ENCODE measurements at places on chromosomes 13 and 19. TPM values are rescaled to one million over a fixed set of nuclear protein-coding genes. Genes with fewer than 3 reads are reported as not detected.
A peak's percentile ranks its signal among the peaks of the same experiment; 100 is the strongest.

- DNase-seq: no peak
- H3K27ac ChIP-seq: no peak overlapping the region
- H3K4me3 ChIP-seq: no peak overlapping the region
- no peaks in the 10 kb centered on the region for H3K27me3 ChIP-seq
- no peaks in the 10 kb centered on the region for H3K4me1 ChIP-seq
- no peaks in the 10 kb centered on the region for H3K36me3 ChIP-seq
Measured at GRCh38 chr13:43773602-43774001, 13.2 kb downstream of the ENOX1 start.

Gene THAP8
- 4.0 TPM for total RNA-seq

DNA sequence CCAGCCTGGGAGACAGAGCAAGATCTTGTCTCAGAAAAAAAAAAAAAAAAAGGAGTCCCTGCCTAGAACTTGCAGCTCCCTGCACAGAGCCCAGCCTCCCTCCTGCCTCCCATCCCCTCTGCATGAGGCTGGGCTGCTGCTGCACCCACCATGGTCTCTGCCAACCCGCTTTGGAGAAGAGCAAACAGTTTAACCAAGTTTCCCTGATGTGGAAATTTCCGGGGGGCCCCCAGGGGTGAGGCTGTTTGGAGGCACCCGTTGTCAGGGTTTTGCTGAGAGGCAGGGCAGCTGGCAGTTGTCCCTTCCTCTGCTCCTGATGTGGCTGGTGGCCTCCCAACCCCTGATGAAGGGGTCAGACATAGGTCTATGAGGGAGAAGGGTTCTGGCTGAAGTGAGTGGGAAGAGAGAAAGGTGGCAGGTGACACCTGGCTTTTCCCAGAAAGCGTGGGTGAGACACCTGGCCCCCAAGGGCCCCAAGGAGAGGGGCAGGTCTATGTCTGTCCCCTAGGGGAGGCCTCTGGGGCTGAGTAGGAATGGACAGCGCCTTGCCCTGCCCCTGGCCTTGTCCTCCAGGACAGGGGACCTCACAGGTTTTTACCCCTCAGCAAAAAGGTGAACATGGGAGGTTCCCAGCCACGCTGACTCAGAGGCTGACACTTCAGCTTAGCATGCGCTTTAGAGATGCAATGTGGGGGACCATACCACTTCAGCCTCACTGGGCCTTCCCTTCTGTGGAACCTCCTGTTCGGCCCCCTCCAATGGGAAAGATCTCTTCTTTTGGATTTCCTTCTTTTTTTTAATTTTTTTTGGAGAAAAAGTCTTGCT lies 5.5 kb downstream of the LRP3 start:
- H3K4me3 ChIP-seq: no peak overlapping the region
- H3K36me3 ChIP-seq: no peaks in the 10 kb centered on the region
- no peaks in the 10 kb centered on the region for H3K4me1 ChIP-seq
- no peaks in the 10 kb centered on the region for H3K27me3 ChIP-seq

DNA sequence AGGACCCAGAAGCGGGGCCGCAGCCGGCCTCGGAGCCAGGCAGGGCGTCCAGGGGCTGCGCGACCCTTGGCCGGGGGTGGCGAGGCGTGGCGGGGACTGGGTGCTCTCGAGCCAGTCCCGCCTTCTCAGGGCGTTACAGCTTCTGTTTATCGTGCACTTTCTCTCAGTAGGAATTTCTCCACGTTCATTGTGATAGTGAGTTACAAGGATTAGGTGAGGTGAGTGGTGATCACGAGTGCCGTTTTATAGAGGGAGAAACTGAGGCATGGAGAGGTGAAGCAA lies 600 bp downstream of the AP1M1 start:
- peak overlapping the region; percentile 93 for H3K4me3 ChIP-seq
- no peak for DNase-seq
- peaks cover 55% of the 10 kb centered on the region for H3K4me1 ChIP-seq
- H3K27ac ChIP-seq: peak overlapping the region; percentile 76

DNA sequence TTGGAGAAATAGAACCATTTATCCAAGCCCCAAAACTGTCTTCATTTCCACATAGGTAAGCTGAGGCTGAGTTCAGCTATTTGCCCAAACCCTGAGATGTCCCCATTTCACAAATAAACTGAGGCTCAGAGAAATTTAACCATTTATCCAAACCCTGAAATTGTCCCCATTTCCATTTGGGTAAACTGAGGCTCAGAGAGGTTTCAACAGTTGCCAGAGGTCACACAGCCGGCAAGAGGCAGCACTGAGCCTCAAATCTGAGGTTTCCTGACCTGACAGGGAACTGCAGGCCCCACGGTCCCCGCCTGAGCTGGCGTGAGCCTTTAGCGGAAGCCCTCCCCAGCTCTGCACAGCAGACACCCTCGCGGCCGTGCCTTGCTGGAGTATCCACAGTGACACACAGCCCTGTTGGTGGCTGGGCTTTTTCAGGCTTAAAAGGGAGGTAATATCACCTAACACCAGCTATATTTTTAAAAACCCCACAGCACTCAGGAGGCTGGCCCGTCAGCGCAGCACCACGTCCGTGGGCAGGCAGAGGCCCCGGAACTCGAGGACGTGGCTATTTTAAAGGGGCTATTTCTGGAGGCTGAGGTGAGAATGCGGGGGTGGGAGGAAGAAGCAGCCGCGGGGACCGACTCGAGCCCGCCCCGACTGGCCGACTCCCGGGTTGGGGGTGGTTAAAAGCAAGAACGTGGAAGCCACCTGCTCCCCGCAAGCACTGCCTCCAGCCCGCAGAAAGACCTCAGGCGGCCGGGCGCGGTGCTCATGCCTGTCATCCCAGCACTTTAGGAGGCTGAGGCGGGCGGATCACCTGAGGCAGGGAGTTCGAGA lies 18.5 kb downstream of the PTPRS start:
- H3K4me3 ChIP-seq: no peak overlapping the region
- H3K27me3 ChIP-seq: no peaks in the 10 kb centered on the region
- no peak for DNase-seq
- H3K27ac ChIP-seq: no peak overlapping the region
- H3K4me1 ChIP-seq: no peaks in the 10 kb centered on the region

Gene VSIG10L
- 4.4 TPM for total RNA-seq

GRCh38 chr19:4977299-4978174 lies 8.6 kb downstream of the KDM4B start:
- no peak overlapping the region for H3K4me3 ChIP-seq
- H3K4me1 ChIP-seq: peaks cover 8% of the 10 kb centered on the region
- no peaks in the 10 kb centered on the region for H3K36me3 ChIP-seq
- H3K27ac ChIP-seq: peak overlapping the region; percentile 50
- no peaks in the 10 kb centered on the region for H3K27me3 ChIP-seq

DNA sequence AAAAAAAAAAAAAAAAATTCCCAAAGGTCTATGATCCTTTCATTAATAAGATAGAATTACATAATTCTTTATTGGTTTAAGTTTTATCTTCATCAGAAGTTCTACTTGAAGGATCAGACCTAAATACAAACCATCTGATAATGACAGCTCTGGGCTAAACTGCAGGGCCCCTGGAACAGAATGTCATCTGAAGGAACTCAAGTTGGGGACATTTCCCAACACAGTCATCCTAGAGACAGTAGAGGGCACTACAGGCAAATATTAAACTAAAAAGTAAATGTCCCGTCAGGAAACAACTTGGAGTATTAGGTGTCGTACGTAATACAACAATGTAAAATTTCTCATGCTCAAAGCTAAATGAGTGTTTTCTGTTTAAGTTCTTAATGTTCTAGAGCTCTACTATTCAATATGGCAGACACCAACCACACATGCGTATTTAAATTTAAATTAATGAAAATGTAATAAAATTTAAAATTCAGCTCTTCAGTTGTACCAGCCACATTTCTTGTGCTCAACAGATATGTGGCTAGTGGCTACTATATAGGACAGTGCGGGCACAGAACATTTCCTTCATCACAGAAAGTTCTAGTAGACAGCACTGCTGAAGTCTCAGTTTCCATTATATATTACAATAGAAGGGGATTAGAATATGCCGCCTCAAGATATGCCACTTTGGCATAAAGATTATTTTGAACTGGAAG lies 21.8 kb upstream of the NAXD start:
- no peak overlapping the region for H3K27ac ChIP-seq
- H3K27me3 ChIP-seq: no peaks in the 10 kb centered on the region
- no peak overlapping the region for H3K4me3 ChIP-seq
- no peaks in the 10 kb centered on the region for H3K4me1 ChIP-seq

Gene ANKLE1
- total RNA-seq: 0.37 TPM

DNA sequence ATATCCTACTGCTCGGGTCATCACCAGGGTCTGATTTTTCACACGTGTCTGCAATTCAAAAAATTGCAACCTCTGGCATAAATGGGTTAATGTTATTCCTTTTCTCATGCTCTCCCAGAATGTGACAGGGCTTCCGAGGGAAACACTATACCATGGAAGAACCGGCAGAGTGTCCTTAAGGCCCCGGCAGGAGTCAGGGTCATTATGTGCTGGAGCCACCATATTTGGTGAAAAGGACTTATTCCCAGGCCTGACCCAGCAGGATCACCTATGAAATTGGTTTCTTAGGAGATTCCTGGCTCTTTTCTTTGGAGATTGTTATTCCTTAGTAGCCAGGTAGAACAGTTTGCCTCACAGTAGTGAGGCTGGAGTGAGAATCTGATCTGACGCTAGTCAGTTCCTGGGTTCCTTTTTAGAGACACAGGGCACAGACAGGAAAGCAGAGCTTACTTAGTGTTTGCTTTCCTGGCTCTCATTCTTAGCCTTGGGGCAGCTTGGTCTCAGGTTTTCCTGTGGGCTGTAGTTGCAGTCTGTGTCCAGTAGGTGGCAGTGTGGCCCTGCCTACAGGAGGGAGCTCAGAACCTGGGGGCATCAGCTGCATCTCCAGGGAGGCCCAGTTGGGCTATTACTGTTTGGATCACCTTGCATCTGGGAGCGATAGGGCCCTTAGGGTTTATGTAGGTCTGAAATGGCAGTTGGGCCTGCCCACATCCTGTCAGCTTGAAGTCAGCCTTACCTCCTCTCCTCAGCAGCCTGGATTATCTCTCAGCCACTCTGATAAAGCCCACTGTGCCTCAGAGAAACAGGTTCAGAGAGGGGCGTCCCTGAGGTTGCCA lies 12.4 kb downstream of the SNRNP70 start:
- peak; percentile 60 for DNase-seq
- peak overlapping the region; percentile 49 for H3K27ac ChIP-seq
- H3K27me3 ChIP-seq: no peaks in the 10 kb centered on the region
- H3K36me3 ChIP-seq: peaks cover 15% of the 10 kb centered on the region

Gene NKG7
- 1.7 TPM for total RNA-seq

Gene OR7A5
- not detected for total RNA-seq

- peak; percentile 38 for DNase-seq
- H3K4me3 ChIP-seq: no peak overlapping the region
- no peak overlapping the region for H3K27ac ChIP-seq
- no peaks in the 10 kb centered on the region for H3K4me1 ChIP-seq
- no peaks in the 10 kb centered on the region for H3K36me3 ChIP-seq
Measured at GRCh38 chr19:39212375-39212742, 8.3 kb upstream of the SYCN start.

- no peak overlapping the region for H3K27ac ChIP-seq
- no peaks in the 10 kb centered on the region for H3K4me1 ChIP-seq
- H3K36me3 ChIP-seq: no peaks in the 10 kb centered on the region
- H3K27me3 ChIP-seq: no peaks in the 10 kb centered on the region
- no peak for DNase-seq
Measured at GRCh38 chr19:29260477-29261317, 47.7 kb upstream of the UQCRFS1 start.

GRCh38 chr13:110716247-110716515 lies 2.7 kb downstream of the ING1 start:
- H3K4me1 ChIP-seq: peaks cover 16% of the 10 kb centered on the region
- peak overlapping the region; percentile 85 for H3K4me3 ChIP-seq
- H3K36me3 ChIP-seq: peaks cover 20% of the 10 kb centered on the region
- no peaks in the 10 kb centered on the region for H3K27me3 ChIP-seq
- peak overlapping the region; percentile 99 for H3K27ac ChIP-seq
- DNase-seq: peak; percentile 76

GRCh38 chr19:28322945-28323344 lies 890.0 kb downstream of the UQCRFS1 start:
- H3K27me3 ChIP-seq: no peaks in the 10 kb centered on the region
- H3K4me3 ChIP-seq: no peak overlapping the region
- no peak overlapping the region for H3K27ac ChIP-seq
- DNase-seq: no peak

Gene SMIM17
- not detected for total RNA-seq

Gene GRK1
- total RNA-seq: not detected

Gene KLC3
- total RNA-seq: 0.22 TPM

DNA sequence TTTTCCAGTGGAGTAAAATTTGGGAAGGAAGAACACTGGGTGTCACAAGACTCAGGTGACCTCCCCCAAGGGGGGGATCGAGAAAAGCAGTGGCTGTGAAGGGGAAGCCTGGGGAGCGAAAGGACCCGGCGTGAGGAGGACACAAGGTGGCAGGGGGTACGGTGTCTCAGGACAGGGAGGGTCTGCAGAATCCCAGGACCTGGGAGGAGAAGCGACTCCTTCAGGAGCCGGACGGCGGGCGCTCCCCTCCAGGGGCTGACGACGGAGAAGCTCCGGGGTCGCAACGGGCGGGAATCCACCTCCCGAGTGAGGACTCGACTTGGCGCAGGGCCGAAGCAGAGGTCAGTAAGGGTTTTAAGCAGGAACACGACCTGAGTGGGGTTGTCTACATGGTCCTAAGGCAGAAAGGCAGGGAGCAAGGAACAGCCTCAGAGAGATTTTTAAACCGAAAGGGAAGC lies 529 bp downstream of the ZNF836 start:
- peak; percentile 48 for DNase-seq
- H3K27ac ChIP-seq: peak overlapping the region; percentile 60
- H3K4me1 ChIP-seq: no peaks in the 10 kb centered on the region
- peak overlapping the region; percentile 86 for H3K4me3 ChIP-seq
- no peaks in the 10 kb centered on the region for H3K36me3 ChIP-seq

Gene CELF5
- 1.6 TPM for total RNA-seq

- no peak overlapping the region for H3K27ac ChIP-seq
- no peaks in the 10 kb centered on the region for H3K27me3 ChIP-seq
- DNase-seq: no peak
- no peaks in the 10 kb centered on the region for H3K4me1 ChIP-seq
Measured at GRCh38 chr19:31257025-31257424, 92.2 kb downstream of the TSHZ3 start.

GRCh38 chr13:89269737-89270136 lies 1598.6 kb downstream of the SLITRK5 start:
- H3K4me1 ChIP-seq: no peaks in the 10 kb centered on the region
- H3K36me3 ChIP-seq: no peaks in the 10 kb centered on the region
- H3K4me3 ChIP-seq: no peak overlapping the region
- DNase-seq: no peak
- H3K27me3 ChIP-seq: no peaks in the 10 kb centered on the region

DNA sequence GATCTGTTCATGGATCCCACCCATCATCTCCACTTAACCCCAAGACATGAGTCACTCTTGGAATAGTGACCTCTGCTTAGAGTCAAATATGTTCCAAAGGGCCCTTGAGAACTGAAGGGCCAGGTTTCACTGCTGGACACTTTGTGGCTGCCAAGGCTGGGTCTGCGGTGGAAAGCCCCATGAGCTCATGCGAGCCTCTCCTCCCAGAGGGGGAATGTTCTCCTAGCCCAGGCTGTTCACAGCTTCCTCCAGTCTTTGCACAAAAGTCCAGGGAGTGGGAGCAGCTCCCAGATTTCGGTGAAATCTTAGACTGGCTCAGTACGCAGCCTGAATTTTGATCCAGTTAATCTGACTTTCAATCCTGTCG lies 732 bp upstream of the DCLK1 start:
- H3K4me3 ChIP-seq: no peak overlapping the region
- H3K4me1 ChIP-seq: no peaks in the 10 kb centered on the region
- DNase-seq: no peak
- no peaks in the 10 kb centered on the region for H3K27me3 ChIP-seq
- no peaks in the 10 kb centered on the region for H3K36me3 ChIP-seq

- DNase-seq: peak; percentile 60
- no peaks in the 10 kb centered on the region for H3K27me3 ChIP-seq
- H3K4me1 ChIP-seq: no peaks in the 10 kb centered on the region
- H3K36me3 ChIP-seq: no peaks in the 10 kb centered on the region
- H3K4me3 ChIP-seq: no peak overlapping the region
- no peak overlapping the region for H3K27ac ChIP-seq
Measured at GRCh38 chr13:51797664-51798488, 6.1 kb downstream of the DHRS12 start.

Gene PPM1N
- 0.37 TPM for total RNA-seq

All from right lobe of liver (tissue), 6 donors.